ENCODE measurements at places on chromosomes 3 and 15.

- DNase-seq: no peak
These were observed 259.6 kb upstream of the ZNF717 start for GRCh38 chr3:76044601-76045600.

- no peak for DNase-seq
These were observed 470.2 kb upstream of the AGTR1 start for GRCh38 chr3:148227534-148227933.

- DNase-seq: no peak
These were observed 605.1 kb downstream of the ROBO1 start for GRCh38 chr3:79162653-79163052.

DNA sequence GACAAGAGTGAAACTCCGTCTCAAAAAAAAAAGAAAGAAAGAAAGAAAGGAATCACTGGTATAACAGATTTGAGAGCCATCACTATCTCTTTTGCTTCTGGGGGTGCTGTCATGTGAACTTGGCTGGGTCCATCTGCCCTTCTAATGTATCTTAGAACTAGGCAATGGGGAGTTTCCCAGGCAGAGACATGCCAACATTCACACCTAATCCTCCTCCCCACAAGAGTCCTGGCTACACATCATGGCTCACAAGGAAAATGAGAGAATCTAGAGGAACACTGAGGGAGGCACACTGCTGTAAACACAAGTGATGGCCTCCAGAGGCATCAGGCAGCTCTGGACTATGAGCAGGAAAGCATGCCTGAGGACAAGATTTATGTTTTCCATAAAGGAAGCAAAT is 67.8 kb upstream of the PPP2R3A start:
- no peak for DNase-seq

DNA sequence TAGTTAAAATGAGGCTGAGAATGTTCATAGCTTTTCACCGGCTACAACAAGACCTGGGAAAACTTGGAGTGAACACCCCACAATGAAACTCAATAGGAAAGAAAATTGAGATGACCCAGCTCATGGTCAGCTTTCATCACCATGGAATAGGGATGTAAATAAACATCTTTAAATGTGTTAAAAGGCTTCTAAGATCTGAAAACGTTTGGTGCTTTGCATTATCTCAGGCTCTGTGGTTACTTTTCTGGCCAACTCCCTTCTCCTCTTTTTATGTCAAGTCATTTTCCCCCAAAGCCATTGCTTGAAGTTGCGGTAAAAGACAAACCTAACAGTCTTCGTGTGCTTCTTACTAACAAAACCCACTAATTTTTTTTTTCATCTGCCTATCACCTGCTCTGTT is 195.8 kb downstream of the MECOM start:
- DNase-seq: no peak

- no peak for DNase-seq
These were observed 13.6 kb downstream of the ACKR2 start for GRCh38 chr3:42822828-42823227.

DNA sequence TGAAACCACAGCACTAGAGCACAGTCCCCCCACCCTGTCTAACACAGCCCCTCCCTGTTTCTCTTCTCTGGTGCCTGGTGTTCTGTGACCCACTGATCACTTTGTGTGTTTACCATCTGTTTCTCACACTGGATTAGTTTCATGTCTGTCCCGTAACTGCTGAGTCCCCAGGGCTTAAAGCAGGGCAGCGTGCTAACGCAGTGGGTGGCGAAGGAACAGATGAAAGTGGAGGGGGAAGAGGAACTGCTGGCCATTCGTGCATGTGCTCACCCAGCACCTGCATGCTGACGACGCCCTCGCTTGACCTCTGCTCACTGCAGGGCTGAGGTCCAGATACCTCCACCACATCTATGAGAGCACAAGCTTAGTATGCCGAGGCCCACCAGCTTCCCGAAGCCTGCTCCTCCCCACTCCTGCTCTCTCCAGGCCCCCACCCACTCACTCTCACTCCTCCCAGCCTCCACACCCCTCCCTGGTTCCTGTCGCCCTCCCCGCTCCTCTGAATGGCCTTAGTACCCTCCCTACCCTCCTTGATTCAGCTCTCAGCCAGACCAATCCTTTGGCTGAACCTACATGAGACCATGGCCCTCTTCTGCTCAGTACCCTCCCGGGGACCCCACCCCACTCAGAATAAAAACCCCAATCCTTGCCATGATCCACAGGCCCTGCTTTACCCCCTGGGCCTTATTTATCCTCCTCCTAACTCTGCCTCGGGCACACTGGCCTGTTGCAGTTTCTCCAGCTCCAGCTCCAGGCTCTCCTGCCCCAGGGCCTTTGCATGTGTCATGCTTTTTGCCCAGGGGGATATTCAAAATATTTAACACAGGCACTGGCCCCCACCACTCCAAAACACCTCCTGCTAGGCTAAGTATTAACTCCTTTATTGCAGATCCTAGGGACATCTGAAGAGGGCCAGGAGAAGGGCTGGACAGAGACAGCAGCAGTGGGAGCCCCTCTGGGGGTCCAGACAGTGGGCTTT is 15.1 kb upstream of the IQSEC1 start:
- DNase-seq: no peak

GRCh38 chr15:45522328-45523165 is at the start of gene SLC30A4:
SLC30A4 (minus strand) TSS chr15:45522755; CDS start chr15:45522354, 401 bp downstream.
- peak; percentile 79 for DNase-seq

- DNase-seq: no peak
These were observed 467.1 kb upstream of the EPHA6 start for GRCh38 chr3:96347289-96347688.

DNA sequence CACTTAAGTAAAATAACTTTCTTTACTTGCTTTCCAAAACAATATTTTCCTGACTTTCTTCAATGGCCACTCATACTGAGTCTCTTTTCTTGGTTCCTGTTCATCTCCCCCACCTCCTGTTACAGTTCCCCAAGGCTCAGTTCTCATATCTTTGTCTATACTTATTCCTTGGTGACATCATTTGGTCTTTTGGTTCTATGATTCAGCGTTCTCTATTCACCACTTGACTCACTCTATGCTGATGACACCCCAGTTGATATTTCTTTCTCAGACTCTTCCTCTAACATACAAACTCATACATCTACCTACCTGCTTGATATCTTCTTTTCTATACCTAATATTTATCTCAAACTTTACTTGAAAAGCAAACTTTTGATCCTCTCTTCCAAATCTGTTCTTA is 85.0 kb upstream of the P3H2 start:
- DNase-seq: no peak

Data from globus pallidus (tissue), 1 donor.